ENCODE measurements at places on chromosomes 7 and 10.

DNA sequence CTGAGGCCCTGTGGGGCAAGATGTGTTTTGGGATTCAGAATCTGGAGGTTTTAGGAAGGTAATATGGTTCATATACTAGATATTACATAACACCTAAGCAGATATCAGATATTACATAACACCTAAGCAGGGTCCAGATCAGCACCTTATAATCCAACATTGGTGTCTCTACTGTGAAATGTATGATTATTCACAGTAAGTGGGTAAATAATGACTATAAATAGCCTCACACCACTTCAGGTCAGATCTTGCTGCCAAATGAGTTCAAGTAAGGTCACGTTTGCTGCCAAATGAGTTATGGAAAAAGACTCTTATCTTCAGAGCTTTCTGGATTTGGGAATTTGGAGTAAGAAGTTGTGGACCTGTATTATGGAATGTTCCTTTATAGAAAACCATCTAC is 14.6 kb downstream of the ADRB1 start:
- DNase-seq: no peak

DNA sequence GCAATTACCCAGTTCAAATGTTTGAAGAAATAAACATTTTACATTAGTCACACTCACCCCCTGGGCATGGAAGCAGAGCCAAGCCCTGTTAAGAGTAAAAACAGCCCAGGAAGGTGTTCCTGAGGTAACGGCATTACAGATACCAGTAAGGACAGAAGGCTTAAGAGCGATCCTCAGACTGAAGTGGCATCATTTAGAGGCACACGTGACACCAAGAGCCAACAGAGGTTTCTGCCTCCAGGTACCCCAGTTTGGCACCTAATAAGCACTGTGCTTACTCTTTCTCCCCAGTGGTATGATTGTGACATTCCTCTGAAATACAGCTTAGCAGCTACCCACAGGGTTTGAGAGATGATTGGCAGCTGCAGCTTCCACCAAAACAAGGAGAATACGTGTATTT is 17.2 kb downstream of the MMS19 start:
- DNase-seq: no peak

GRCh38 chr10:32955299-32955772 is 2.7 kb downstream of the ITGB1 start:
- no peak for DNase-seq

- no peak for DNase-seq
Observed at GRCh38 chr10:29389935-29390334, 101.1 kb downstream of the LYZL1 start.

- DNase-seq: no peak
Observed at GRCh38 chr10:33930079-33930478, 595.6 kb upstream of the NRP1 start.

GRCh38 chr7:1727812-1728570 is 57.9 kb downstream of the ELFN1 start:
- no peak for DNase-seq

DNA sequence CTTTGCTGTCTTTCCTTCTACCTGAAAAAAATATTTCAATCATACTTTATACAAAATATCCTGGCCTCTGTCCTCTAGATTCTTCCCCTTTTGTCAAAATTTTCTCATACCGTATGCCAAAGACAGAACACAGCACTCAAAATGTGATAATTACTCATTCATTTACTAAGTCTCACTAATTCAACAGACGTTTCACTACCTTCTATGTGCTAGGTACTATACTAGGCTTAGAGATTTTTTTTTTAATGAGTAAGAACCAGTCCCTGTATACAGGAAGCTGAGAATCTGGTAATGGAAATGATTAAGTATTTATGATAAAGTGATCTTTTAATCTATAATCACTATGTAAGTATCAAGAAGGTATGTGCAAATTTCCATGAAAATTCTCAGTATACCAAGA is 128.0 kb downstream of the ELAPOR2 start:
- no peak for DNase-seq

- no peak for DNase-seq
Observed at GRCh38 chr10:75475460-75476182, 44.2 kb downstream of the LRMDA start.

- DNase-seq: no peak
Observed at GRCh38 chr7:137669706-137670105, 177.1 kb downstream of the DGKI start.

DNA sequence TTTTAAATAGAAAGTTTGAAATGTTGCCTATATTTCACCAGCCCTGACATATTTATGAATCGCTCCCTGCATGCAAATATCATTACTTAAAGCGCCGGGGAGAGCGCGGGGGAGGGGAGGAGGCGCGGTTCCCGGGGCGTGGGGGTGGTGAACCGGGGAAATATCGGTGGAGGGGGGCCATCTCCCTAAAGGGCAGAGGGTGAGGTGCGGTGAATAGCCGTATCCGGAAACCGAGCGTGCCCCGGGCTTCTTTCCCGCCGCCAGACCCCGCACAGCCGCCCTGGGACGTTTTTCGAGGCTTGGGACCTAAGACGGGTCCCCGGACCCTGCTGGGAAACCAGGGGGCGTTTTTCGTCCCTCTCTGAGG is 6.9 kb upstream of the ZNF503 start:
- no peak for DNase-seq
